OCI-LY7 (cell line): ENCODE measurements at places on chromosomes 7 and 10.

GRCh38 chr7:98565103-98565502 is 52.0 kb upstream of the NPTX2 start:
- DNase-seq = no peak

GRCh38 chr10:124037784-124038183 is 55.6 kb downstream of the CHST15 start:
- DNase-seq = no peak

DNA sequence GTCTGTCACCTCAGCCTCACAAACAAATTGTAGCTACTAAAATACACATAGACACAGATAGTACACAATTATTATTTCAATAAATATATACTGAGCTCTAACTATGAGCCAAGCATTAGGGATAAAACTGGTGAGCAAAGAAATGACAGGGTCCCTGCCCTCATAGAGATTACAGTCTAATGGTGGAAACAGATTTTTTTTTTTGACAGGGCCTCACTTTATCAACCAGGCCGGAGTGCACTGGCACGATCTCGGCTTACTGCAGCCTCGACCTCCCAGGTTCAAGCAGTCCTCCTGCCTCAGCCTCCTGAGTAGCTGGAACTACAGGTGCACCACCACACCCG is 695 bp upstream of the RBM28 start:
- DNase-seq = no peak

DNA sequence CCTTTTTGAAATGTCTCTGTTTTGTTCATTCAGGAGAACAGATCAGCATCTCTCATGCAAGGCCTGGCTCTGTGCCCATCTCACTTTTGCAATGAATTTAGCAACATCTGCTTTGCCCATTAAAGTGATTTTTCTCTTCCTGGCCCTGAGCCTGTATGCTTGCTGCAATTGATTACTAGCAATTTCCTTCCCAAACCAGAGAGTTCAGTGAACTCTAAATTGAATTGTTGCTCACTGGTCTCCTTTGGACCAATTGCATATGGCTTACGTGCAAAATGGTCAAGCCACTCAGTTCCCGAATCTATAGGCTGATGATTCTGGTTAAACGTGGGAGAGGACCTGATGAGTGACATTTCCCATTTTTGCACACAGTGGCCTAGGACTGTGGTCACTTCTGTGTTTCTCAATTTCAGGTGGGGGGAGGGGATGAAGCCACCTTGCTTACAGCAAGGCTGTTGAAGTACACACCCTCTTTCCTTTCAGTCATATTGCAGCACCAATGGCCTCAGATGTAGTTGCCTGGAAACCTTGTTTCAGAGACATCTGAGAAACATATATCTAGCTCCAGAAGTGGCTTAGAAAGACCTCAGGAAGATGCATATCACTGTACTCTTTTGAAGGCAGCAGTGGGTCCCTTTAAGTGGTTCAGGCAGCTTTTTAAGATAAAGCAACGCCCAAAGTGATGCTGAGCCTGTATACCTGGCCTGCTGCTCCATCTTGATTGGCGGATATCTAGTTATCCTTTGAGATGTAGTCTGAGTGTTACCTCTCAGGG is 201.4 kb downstream of the PTEN start:
- no peak for DNase-seq

DNA sequence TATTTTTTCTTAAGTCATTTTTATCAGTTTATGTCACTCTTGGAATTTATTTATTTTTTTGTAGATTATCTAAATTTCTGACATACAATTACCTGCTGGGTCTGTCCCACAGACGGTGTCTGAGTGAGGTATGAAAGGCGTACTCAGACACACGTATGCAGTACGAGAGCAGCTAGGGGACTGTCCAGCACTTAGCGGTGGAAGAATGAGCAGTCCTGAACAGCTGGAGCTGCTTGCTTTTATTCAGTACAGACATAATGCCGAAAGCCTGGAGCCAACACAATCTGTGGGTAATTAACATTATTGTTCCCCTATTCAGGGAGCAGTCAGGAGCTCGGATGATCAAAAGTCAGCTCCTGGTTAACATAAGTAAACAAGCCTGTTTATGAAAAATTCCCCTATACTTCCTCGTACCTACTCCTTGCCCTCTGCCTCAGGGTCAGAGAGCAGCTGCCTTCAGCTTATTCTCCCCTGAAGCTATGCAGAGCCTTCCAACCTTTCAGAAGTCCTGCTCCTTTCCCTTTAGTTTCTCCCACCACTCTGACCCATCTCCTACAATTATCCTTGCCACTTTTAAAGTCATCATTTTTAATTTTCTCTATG is 488.0 kb upstream of the POM121L12 start:
- no peak for DNase-seq

GRCh38 chr7:45098983-45099839 is 10.4 kb upstream of the NACAD start:
- DNase-seq = no peak
